ENCODE measurements at places on chromosomes 6 and 20.

DNA sequence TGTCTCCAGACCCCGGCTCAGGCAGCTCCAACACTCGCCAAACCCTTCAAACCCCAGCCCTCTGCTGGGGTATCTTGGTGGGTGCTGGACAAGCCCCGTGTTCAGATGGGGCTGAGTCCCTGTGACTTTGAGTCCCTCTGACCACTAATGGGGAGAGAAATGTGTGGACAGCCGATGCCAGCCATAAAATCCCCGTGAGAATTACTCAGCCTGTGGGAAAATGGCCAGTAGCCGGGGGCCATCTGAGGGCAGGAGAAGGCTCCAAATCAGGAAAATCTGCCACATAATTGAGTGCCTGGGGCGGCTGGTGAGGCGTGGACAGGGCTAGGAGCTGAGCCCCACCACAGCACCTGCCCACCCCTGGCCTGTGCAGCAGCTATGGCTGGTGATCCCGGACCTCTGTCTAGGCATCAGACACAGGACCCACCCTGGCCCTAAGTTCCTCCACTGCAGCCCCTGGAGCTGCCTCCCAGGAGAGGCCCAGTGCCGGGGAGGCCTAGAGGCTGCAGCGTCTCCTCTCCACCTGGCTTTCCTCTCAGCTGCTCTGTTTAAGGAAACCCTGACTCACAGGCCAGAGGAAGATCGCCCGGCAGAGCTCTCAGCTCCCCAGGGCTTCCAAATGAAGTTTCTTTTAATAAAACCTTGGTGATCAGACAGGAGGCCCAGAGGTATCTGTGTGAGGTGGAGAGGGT is 53.7 kb upstream of the SLCO4A1 start:
- DNase-seq, result no peak

- no peak for DNase-seq
Measured at GRCh38 chr20:33282991-33283555, at the start of gene BPIFB1. BPIFB1 (plus strand) TSS chr20:33283214; CDS start chr20:33286074, 2,860 bp downstream.

DNA sequence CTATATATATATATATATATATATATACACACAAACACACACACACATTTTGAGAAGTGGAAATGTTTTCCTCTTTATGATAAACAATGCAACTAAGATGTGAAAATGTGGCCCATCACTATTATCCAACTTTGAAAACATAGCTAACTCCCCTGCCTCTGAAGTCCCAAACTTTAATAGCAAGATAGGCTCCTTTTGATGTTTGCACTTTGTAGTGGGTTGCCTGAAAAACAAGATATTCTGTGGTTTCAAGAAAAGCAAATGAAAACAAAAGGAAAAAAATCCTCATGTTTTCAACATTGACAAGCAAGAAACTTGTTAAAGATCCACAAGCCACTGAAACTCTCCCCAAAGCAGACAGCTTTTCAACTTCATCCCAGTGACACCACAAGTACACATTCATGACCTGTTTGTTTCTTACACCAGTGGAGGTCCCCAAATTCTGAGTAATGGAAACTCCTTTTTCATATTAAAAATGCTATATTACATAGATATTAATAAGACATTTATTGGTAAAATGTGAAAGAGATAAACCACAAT is 90.0 kb downstream of the IPCEF1 start:
- DNase-seq, result no peak

DNA sequence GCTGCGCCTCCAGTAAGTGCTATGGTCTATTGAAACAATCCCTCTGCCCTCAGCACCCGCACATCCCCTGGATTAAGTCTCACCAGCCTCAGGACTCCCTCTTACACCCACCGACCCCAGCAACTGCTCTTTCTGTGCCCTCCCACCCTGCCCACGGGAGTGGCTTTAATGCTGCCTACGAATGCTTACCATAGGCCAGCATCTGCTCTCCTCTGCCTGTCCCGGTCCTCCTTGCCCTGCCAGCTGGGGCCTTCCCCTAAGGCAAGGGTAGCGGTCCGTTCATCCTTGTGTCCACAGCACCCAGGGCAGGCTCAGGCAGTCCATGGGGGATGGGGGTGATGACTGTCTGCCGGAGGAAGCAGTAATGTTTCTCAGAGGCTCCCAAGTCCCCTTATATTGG is 4.1 kb downstream of the EBF4 start:
- DNase-seq, result no peak

DNA sequence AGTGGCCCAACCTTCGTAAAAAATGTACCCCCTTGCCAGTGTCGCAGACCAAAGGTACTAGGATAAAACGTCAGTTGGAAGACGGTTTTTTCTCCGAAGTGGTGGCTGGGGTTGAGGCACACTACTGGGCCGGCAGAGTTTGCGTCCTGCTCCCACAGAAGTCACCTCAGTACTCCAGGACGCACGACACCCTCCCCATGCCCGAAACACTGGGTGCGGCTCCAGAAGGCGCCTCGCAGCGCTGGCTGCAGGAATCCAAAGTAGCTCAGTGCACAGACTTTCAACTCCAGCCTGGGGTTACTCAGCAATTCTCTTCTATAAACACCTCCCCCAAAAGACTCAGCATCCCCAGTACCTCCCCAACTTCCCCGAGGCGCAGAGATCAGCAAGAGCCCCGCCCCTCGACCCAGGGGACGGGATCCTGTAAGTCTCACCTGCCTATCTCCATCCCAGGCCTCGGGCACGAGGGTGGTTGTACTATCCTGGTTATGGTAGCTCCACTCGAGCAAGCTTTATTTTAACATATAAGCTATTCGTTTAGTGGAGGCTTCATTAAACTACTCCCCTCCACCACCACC is 88.2 kb downstream of the ZFP64 start:
- DNase-seq, result no peak

DNA sequence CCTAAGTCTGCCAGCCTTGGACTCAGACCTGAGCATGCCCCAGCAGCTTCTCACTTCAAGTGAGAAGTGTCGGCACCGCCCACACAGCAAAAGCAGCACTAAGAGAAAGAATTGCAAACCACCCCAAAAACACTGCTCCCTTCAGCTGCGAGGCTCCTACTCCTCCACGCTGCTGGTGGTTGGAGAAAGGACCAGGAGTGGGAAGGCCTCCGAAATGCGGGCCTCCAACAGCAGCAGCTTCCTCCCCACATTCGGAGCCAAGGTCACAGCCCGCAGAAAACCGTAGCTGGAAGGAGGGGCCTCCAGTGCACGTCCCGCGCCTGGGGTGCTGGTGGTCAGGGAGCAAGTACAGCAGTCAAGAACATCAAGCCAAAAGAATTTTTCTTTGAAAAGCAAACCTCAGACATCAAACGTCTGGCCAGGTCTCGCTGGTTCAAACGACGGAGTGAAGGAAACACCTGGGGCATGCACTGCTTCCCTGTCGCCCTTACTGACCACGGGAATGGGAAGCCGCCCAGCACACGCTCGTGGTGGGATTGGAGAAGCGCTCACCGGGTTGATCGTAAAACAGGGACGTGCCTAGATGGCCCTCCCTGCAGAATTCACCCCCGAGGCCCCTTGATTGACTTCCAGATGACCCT is 185.6 kb upstream of the CST7 start:
- no peak for DNase-seq

All from GM04503 (cell line).